ENCODE measurements at places on chromosomes 5 and 9. TPM values are rescaled to one million over a fixed set of nuclear protein-coding genes. Genes with fewer than 3 reads are reported as not detected.

GRCh38 chr9:69323861-69324260, 1.2 kb upstream of the ENTREP1 start:
- no peaks in the 10 kb centered on the region for H3K36me3 ChIP-seq
- no peaks in the 10 kb centered on the region for H3K4me1 ChIP-seq
- peaks cover 82% of the 10 kb centered on the region for H3K27me3 ChIP-seq
- no peak for DNase-seq
- no peak overlapping the region for H3K4me3 ChIP-seq

DNA sequence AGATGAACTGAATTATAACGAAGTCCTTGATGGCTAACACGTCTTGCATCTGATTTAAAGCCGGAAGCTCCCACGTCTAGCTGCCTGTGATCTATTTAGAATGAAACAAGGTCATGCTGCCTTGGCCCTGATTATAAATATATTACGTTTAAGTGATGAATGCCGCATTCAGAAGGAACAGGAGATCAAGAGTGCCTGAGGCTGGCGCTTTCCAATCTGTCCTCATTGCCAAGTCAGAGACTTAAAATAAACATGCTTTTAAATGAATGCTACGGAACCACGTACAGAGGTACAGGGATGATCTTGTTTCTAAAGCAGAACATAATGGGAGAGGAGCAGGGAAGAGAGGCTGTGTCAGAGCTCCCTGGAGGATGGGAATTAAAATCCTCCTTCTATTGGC, 292.8 kb downstream of the TLE1 start:
- H3K27ac ChIP-seq: no peak overlapping the region
- DNase-seq: peak; percentile 29
- H3K36me3 ChIP-seq: no peaks in the 10 kb centered on the region
- H3K27me3 ChIP-seq: no peaks in the 10 kb centered on the region

GRCh38 chr5:179170606-179171005, 110.4 kb downstream of the ZNF354C start:
- no peak overlapping the region for H3K4me3 ChIP-seq
- H3K4me1 ChIP-seq: no peaks in the 10 kb centered on the region
- no peaks in the 10 kb centered on the region for H3K27me3 ChIP-seq
- H3K27ac ChIP-seq: no peak overlapping the region

GRCh38 chr9:90578126-90578815, 64.4 kb downstream of the DIRAS2 start:
- DNase-seq: no peak
- H3K27me3 ChIP-seq: no peaks in the 10 kb centered on the region
- H3K4me1 ChIP-seq: no peaks in the 10 kb centered on the region
- H3K27ac ChIP-seq: no peak overlapping the region
- H3K4me3 ChIP-seq: no peak overlapping the region
- H3K36me3 ChIP-seq: no peaks in the 10 kb centered on the region

DNA sequence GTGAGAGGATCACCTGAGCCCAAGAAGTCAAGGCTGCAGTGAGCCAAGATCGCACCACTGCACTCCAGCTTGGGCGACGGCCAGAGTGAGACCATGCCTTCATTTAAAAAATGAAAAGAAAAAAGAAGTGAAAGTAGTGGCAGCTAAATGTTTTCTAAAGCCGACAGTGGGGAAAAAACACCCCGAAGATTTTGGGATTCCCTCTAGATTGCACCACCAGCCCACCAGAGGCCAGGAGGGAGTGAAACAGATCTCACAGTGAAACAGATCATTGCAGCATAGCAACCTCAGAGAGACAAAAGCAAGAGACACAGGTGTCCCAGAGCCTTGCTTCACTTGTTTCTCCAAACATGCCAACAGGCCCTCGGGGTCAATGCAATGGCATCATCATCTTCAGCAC, 156.8 kb downstream of the PAX5 start:
- no peaks in the 10 kb centered on the region for H3K36me3 ChIP-seq
- no peak overlapping the region for H3K27ac ChIP-seq
- H3K27me3 ChIP-seq: no peaks in the 10 kb centered on the region
- DNase-seq: no peak
- H3K4me3 ChIP-seq: no peak overlapping the region
- H3K4me1 ChIP-seq: no peaks in the 10 kb centered on the region

DNA sequence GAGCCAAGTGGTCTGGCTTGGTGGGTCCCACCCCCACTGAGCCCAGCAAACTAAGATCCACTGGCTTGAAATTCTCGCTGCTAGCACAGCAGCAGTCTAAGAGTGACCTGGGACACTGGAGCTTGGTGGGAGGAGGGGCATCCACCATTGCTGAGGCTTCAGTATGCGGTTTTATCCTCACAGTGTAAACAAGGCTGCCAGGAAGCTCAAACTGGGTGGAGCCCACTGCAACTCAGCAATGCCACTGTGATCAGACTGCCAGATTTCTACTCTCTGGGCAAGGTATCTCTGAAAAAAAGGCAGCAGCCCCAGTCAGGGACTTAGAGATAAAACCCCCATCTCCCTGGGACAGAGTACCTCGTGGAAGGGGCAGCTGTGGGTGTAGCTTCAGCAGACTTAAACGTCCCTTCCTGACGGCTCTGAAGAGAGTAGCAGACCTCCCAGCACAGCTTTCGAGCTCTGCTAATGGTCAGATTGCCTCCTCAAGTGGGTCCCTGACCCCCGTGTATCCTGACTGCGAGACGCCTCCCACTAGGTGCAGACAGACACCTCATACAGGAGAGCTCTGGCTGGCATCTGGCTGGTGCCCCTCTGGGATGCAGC, 18.2 kb upstream of the STK32A start:
- no peaks in the 10 kb centered on the region for H3K4me1 ChIP-seq
- no peak overlapping the region for H3K27ac ChIP-seq
- H3K27me3 ChIP-seq: peaks cover 13% of the 10 kb centered on the region
- no peak overlapping the region for H3K4me3 ChIP-seq
- no peak for DNase-seq

GRCh38 chr9:3235497-3235896, 290.3 kb downstream of the RFX3 start:
- no peak overlapping the region for H3K27ac ChIP-seq
- no peaks in the 10 kb centered on the region for H3K27me3 ChIP-seq
- no peaks in the 10 kb centered on the region for H3K4me1 ChIP-seq
- no peak overlapping the region for H3K4me3 ChIP-seq
- no peaks in the 10 kb centered on the region for H3K36me3 ChIP-seq
- DNase-seq: no peak

GRCh38 chr5:33445798-33446197, 5.0 kb downstream of the TARS1 start:
- H3K27ac ChIP-seq: no peak overlapping the region
- H3K4me3 ChIP-seq: no peak overlapping the region
- DNase-seq: no peak
- H3K36me3 ChIP-seq: peaks cover 68% of the 10 kb centered on the region

DNA sequence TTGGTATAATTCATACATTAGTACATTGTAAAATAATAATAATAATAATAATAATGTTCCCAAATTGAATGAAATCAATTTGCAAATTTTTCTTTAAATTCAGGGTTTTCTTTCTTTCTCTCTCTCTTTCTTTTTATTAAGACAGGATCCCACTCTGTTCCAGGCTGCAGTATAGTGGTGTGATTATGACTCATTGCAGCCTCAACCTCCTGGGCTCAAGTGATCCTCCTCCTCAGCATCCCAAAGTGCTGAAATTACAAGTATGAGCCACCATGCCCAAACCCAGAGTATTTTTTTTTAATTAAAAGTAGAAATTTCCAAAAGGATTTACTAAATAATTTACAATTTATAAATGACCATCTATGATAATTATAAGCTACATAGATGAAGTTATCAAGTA, 117.7 kb downstream of the HOMER1 start:
- no peaks in the 10 kb centered on the region for H3K27me3 ChIP-seq
- peaks cover 13% of the 10 kb centered on the region for H3K36me3 ChIP-seq
- H3K27ac ChIP-seq: no peak overlapping the region
- no peaks in the 10 kb centered on the region for H3K4me1 ChIP-seq

- H3K27me3 ChIP-seq: no peaks in the 10 kb centered on the region
- H3K36me3 ChIP-seq: no peaks in the 10 kb centered on the region
- H3K27ac ChIP-seq: no peak overlapping the region
- no peak for DNase-seq
- H3K4me1 ChIP-seq: no peaks in the 10 kb centered on the region
Measured at GRCh38 chr5:61746831-61747575, 414.9 kb downstream of the ZSWIM6 start.

DNA sequence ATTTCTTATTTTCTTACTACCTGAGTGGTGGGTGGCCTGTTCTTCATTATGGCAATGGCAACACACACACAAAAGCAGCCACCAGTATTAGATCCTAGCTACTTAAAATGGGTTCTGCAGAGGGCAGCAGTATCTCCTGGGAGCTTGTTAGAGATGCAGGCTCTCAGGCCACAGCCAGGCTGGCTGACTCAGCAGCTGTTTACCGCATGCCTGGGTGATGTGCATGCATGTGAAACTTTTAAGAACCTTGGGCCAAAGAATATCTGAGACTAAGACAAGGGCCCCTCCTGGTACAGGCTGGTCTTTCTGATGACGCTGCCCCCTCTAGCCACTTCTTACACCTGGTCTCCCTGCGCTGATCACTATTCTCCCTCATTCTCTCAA, 399.0 kb downstream of the MED10 start:
- no peak overlapping the region for H3K4me3 ChIP-seq
- H3K27ac ChIP-seq: no peak overlapping the region
- H3K4me1 ChIP-seq: no peaks in the 10 kb centered on the region
- no peaks in the 10 kb centered on the region for H3K36me3 ChIP-seq
- DNase-seq: no peak

DNA sequence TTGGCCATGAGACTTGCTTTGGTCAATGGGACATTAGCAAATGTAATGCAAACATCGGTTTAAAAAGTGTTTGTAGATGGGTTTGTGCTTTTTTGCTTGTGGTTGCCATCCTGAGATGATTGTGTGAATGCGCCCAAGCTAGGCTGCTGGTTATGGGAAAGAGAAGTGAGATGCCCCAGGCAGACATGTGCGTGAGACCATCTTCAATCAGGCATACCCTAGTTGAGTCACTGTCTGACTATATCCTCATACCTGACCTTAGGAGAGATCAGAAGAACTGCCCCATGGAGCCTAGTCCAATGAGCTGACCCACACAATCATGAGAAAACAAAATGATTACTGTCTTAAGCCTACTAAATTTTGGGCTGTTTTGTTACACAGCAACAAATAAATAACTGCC, 36.8 kb upstream of the ZNF608 start:
- no peaks in the 10 kb centered on the region for H3K27me3 ChIP-seq
- H3K4me3 ChIP-seq: no peak overlapping the region
- no peaks in the 10 kb centered on the region for H3K36me3 ChIP-seq

DNA sequence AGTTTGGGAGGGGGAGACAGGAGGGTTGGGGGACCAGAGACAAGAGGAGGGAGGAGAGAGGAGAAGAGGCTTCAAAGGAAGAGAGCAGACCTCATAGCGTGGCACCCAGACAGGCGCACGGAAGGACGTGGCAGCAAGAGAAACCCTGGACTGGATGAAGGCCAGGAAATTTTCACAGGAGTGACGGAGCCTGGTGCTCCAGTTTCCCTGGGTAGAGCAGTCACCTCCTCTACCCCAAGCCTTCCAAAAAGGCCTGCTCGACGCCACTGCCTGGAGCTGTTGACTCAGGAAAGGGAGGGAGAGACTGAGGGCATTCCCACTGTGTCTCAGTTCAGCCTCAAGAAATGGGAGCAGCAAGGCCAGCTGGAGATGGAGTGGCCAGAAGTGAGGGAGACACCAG, 19.3 kb downstream of the AK8 start:
- H3K4me3 ChIP-seq: no peak overlapping the region
- DNase-seq: no peak
- no peaks in the 10 kb centered on the region for H3K36me3 ChIP-seq
- no peak overlapping the region for H3K27ac ChIP-seq

DNA sequence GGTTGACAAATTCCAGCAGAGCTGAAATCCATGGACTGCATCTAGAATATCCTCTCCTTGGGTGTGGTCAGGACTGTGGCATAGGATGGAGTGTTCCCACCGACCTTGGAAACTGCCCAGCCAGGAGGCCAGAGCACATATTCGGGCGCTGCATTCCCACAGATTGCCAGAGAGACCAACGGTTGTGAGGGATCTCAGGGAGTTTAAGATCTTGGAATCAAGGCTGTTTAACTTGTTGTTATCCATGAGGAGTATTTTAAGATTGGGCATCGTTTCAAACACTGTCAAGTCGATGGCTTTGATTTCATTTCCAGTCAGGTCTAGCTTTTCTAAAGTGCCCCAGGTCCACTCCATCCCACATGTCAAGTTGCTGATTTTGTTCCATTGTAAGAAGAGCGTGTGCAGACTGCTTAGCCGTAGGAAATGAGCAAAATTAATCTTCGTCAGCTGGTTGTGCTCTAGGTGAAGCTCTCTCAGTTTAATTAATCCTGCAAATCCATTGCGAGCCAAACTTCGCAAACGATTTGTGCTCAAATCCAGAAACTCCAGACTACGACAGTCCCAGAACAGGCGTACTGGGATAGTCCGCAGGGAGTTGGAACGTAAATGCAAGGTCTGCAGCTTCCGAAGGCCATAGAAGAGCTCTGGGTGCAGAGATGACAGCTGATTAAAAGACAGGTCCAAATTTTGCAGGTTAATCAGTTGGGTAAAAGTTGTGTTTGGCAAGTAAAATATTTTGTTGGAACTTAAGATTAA, 1.5 kb downstream of the LRRTM2 start:
- no peaks in the 10 kb centered on the region for H3K36me3 ChIP-seq
- H3K4me3 ChIP-seq: no peak overlapping the region
- H3K4me1 ChIP-seq: peaks cover 50% of the 10 kb centered on the region

- no peak overlapping the region for H3K4me3 ChIP-seq
- no peaks in the 10 kb centered on the region for H3K36me3 ChIP-seq
- no peak overlapping the region for H3K27ac ChIP-seq
Measured at GRCh38 chr9:98637381-98637780, 71.4 kb downstream of the GABBR2 start.

- peaks cover 15% of the 10 kb centered on the region for H3K4me1 ChIP-seq
- H3K27me3 ChIP-seq: no peaks in the 10 kb centered on the region
- DNase-seq: no peak
- no peak overlapping the region for H3K4me3 ChIP-seq
- H3K36me3 ChIP-seq: no peaks in the 10 kb centered on the region
- peak overlapping the region; percentile 80 for H3K27ac ChIP-seq
Measured at GRCh38 chr5:123429221-123429954, 6.2 kb upstream of the CEP120 start.

DNA sequence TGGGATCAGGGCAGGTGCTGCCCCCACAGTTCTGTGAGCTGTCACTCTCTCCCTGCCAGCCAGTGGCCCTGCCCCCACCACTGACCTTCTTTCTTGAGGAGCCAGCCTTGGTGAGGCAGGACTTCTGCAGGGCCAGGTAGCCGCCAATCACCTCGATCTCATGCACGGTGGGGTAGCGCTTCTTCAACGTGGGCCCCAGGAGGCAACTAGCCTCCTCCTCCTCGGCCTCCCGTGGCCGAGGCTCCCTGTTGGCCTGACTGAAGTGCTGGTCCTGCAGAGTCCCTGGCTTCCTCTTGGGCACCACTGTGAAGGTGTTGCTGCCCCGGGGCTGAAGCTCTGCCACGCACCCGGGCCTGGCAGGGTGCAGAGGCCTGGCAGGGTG, 1.6 kb downstream of the TPRN start:
- H3K36me3 ChIP-seq: peaks cover under 1% of the 10 kb centered on the region
- DNase-seq: no peak
- H3K4me3 ChIP-seq: peak overlapping the region; percentile 59

CBY3 gene
- not detected for total RNA-seq

MEGF10 gene
- 0.87 TPM for total RNA-seq

C9 gene
- not detected for total RNA-seq

DNM1 gene
- 11.8 TPM for total RNA-seq

ANKRD55 gene
- total RNA-seq: not detected

AFF4 gene
- 81.0 TPM for total RNA-seq

IL13 gene
- not detected for total RNA-seq

Measured in A673 (cell line).